IPS DF 6.9 (cell line): ENCODE measurements at places on chromosomes 16 and 17.

GRCh38 chr17:79942011-79942405 is 93.7 kb downstream of the TBC1D16 start:
- no peak for DNase-seq

DNA sequence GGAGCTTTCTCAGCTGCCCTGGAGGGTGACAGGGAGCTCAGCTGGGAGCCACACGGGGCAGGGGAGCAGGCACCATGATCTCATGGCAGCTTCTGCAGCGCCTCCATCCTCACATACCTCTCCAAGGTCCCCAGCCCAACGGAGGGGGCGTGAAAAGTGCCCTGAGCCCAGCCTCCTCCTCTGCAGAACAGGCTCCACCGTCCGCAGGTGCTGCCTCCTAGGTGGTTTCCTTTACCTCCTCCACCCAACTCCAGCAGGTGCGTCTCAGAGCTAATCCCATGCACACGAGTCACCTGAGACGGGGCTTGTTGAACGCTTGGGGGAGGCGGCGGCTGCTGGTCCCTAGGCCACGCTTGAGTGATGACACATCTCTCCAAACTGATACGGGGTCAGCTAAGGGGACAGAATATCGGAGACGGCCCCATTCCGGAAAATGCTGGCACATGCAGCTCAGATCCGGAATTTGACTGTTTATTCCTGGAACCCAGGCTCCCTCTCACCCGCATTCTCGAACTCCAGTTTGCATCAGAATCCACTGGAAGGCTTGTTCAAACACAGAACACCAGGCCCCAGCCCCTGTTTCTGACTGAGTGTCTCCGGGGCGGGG is 387 bp upstream of the SLC38A8 start:
- no peak for DNase-seq

GRCh38 chr16:72129976-72130656 is 36.5 kb downstream of the DHX38 start:
- DNase-seq: no peak

DNA sequence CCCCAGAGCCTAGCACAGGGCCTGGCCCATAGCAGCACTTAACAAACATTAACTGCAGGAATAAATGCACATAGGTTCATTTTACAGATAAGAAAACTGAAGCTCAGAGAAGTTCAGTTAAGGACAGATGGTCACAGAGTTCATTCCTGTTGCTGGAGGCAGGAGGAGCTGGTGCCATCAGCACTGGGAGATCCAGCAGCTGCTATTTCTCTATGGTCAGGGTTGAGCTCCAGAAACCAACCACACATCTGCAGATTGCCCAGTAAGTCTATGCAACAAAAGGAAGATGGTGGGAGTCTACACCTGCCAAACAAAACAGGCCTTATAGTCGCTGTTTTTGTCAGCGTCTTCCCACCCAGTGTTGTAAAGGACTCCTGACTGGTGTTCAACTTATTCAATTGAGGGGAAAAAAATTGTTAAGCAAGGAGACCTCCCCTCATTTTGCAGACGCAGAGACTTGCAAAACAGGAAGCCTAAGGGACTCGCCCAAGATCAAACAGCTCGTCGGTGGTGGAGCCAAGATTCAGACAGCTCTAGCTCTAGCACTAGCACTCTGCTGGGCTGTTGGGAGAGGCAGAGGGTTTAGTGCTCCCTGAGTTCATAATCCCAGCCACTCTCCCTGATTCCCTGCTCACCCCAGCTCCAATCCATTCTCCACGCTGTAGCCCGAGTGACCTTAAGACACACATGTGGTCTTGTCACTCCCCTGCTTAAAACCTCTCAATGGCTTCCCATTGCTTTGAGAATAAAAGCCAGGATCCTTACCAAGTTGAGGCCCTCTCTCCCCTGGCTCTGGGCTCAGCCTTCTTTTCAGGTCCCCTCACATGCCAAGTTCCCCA is 9.0 kb downstream of the NOG start:
- DNase-seq: no peak

GRCh38 chr17:31581491-31581890 is 190.0 kb downstream of the RAB11FIP4 start:
- no peak for DNase-seq

- DNase-seq: no peak
These were observed 2.6 kb upstream of the ALG1 start for GRCh38 chr16:5069048-5069447.

DNA sequence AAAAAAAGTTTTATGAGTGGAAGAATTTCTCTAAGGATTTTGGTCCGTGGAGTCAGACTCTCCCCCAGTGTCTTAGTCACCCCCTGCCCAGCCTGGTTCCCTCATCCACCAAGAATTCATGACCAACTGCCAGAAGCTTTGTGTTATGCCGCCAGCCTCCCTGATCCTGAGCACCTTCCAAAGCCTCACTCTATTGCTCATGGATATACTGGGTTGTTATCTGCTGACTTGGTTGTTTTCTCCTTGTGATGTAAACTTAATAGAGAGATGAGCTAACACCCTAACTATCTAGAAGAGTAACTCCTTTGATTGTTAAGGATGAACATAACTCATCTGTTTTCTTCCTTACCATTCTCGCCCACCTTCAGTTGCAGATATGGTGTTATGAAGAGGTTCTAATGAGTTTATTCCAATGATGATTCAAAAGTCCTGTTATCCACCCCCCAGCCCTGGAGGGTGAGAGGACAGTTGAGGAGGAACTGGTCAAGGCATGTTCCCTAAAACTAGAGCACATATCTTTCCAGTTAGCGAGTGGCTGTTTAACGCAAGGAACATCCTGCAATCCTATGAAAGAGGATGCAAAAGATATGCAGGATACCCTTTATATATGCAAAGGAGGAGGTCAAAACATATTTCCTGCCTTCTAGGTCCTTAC is 1.5 kb upstream of the PSMD3 start:
- DNase-seq: no peak

- no peak for DNase-seq
These were observed 4.7 kb downstream of the CHD3 start for GRCh38 chr17:7893187-7893880.

DNA sequence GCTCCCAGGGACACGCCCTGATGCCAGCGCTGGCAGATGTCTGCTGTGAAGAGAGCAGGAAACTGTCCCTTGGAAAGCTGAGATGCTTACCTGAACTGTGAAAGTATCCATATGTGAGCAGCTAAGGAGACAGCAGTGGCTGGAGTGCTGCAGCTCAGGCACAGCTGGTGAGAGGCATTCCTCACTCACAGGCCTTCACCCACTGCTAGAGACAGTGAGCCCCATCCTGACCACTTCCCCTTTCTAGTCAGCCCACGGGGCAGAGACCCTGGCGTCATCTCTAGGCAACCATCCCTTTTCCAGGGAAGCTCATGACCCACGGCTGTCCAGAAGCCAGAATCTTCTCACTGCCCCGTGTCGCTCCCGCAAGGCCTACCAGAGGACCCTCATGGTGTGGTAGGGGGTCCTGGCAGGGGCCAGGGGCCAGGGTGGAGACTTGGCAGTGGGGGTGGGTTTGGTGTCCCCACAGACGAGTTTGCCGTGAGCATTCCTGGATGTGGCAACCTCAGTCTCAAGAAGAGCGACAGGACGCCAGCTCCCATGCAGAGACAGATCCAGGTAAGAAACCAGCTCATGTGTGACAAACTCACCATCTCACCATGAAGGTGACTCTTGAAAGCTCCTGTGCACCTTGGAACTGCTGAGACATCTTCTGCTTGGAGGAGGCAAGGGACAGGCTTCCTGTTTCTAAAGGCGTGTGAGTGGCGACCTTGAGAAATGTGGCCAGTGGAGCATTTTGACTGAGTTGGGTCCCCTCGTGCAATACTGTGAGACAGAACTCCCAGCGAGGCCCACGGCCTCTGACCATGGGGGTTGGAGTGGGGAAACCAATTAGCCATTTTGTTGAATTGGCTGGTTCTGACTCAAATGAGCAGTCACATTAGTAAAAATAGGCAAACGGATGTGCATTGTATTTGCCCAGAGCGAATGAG is at the start of gene SCIMP:
SCIMP (minus strand) TSS at position 216 of the 932 bp plus-strand sequence; CDS start at position 111, 105 bp downstream.
- DNase-seq: no peak

DNA sequence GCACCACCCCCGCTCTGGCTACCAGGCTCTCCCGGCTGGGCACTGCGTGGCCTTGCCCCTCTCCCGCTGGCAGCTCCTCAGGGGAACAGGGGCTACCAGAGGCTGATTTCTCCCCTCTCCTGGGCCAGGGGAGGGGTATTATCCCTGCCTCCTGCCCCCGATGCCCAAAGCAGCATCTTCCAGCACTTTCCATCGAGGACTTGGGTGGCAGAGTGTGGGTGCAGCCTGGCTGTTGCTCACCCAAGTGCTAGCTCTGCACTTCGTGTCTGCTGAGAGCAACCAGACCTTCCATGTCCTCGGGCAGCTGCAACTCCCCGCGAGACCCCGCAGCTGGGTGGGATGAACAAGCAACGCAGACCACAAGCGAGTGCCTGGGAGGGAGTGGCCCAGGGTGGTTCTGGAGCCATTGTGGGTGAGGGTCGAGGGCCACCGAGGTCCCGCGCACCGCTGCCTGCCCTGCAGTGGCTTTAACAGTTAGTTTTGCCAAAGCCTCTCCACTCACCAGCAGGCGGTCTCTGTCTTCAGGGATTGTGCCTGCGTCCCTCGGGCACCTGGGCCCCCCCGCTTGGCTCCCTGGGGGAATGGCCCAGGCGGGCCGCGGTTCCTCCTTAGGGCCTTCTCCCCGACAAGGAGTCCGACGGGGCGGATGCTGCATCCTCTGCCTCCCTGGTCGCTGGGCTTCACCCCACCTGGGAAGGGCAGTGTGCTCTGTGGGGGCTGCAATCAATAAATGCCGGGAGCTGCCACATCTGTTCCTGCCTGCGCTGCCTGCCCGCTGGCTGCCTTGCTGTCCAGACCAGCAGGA is 8.4 kb downstream of the SLC25A10 start:
- no peak for DNase-seq

GRCh38 chr17:38591759-38592241 is 14.0 kb downstream of the SRCIN1 start:
- DNase-seq: no peak

GRCh38 chr17:15266325-15267125 is 1.4 kb upstream of the PMP22 start:
- DNase-seq: no peak

DNA sequence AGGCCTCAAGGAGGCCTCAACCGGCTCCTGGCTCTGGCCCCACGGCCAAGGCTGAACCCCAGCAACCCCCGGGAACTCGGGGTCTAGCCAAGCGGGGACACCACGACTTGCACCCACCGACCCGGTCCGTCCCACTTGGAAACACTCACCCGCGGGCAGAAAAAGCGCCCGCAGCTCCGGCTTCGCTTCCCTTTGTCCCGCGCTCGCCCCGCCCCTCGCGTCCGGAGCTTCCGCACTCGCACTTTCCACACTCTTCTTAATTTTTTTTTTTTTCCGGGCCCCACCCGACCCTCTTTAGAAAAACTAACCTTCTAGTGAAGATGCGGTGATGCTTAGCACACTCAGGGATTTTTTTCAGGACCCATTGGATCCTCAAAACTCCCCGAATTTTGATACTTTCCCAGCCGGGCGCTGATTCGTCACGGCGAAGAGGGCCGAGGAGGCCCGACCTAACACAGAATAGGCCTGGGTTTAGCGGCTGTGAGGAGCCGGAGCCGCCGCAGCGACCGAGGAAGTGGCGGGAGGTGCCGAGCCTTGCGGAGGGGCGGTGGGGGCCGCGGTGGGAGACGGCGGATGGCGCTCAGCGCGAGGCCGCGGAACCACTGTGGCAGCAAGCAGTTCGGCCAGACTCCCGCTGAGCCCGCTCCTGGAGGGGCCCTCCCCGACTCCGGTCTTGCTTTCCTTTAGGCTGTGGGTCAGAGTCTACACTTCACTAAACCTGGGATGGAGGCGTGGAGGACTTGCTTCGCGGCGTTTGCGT is at the start of gene SMARCE1:
SMARCE1 (minus strand) TSS at position 195 of the 760 bp plus-strand sequence. CDS start 2,016 bp downstream, outside the sequence.
- peak; percentile 25 for DNase-seq

DNA sequence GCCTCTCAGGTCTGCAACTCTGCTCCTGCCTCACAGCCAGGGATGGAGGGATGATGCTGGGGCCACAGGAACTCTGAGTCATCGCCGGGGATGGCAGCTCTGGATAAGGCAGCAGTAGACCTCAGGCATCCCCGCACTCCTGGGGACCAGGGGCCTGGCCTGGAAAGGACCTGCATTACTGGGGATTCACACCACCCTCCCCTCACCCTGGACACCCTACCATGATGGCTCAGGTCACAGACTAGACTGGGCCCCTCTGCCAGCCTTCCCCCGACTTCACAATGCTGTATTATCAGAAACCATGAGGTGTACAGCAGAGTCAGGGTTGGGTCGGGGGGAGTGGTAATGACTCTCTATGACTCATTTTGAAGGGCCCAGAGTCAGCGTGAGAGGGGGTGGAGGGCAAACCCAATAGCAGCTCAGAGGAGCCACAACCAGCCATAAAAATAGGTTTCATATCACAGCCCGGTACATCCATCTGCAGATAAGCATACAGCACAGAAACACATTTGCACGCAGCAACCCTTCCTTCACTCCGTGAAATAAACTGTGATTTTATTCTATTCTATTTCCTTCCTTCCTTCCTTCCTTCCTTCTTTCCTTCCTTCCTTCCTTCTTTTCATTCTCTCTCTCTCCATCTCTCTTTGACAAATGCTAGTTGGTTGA is 28.8 kb downstream of the DYNLRB2 start:
- no peak for DNase-seq

- no peak for DNase-seq
These were observed 27.6 kb downstream of the NMT1 start for GRCh38 chr17:45088741-45089140.

DNA sequence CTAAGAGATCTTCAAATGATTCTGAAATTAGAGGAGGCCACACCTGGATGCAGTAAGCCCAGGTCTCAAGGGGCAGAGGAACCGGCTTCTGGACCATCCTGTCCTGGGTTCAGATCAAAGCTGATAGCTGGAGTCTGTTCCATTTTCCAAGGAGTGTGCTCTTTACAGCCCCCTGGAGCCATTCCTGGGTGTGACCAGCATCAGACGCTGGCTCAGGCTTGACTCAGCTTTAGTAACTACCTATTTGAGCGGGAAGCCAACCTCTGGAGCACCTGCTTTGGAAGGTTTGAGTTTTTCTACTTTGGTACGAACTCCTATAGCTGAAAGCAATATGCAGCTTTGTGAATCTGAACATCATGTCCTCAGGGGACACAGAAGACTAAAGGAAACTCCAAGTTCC is 12.9 kb upstream of the BBS2 start:
- DNase-seq: no peak

GRCh38 chr17:65459677-65460347 is 101.6 kb downstream of the AXIN2 start:
- DNase-seq: no peak

DNA sequence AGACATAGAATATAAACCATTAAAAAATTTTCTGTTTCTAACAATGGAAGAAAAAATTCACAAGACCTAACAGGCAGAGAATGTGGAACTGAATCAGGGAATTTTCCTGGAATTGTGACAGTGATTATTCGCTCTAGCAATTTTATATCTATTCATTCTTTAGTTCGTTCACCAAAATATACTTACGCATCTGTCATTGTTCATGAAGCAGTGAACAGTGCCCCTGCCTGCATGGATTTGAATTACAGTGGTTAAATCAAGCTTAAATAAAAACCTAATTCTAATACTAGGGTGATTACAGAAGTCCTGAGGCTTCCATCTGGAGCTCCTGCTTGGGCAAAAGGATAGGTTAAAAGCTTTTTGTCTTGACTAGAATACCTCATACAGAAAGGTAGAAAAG is 48.6 kb downstream of the ABCA8 start:
- no peak for DNase-seq

- no peak for DNase-seq
These were observed 101.6 kb downstream of the METRNL start for GRCh38 chr17:83180996-83181481.
